Lung (tissue), 17 donors: ENCODE measurements at places on chromosomes 11 and 22.

DNA sequence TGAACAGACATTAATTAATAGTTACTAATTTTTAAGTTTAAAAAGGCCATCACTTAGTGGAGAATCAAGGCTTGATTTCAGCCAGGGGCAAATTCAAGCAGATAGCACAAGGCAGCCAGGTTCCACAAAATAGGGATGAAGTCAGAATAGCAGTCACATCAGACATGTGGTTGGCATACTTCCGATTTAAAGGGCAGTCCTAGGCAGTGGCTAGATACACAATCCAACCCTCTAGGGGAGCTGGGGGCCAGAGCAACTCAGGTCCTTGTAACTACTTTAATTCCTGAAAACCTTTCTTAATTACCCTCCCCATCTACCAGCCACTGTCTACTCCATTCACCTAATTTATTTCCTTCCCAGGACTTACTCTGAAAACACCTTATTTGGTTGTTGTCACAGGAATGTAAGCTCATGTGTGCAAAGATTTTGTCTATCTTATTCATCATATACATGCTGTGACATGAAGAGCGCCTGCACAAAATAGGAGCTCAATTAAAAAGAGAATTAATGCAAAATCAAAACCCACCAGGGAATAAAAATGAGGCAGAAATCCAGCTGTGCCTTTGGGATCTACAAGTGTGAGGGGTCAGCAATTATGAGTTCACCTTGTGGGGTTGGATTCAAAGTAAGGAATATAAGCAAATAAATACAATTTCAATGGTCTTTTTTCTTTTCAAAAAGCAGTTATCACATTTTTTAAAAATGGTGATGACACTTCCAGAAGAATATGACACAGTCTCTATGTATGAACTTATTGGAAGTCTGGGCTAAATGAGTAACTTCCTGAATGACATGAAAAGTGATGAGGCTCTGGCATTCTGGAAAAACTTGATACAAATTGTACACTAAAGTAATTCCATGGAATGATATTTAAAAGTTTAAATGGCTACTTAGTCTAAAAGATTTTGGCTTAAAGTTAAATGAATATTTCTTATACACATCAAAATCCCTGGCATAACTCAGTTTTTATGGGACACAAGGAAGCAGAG is 53.8 kb downstream of the COPB1 start:
- DNase-seq: no peak

GRCh38 chr11:132037956-132038355 is 667.5 kb downstream of the NTM start:
- DNase-seq: no peak

DNA sequence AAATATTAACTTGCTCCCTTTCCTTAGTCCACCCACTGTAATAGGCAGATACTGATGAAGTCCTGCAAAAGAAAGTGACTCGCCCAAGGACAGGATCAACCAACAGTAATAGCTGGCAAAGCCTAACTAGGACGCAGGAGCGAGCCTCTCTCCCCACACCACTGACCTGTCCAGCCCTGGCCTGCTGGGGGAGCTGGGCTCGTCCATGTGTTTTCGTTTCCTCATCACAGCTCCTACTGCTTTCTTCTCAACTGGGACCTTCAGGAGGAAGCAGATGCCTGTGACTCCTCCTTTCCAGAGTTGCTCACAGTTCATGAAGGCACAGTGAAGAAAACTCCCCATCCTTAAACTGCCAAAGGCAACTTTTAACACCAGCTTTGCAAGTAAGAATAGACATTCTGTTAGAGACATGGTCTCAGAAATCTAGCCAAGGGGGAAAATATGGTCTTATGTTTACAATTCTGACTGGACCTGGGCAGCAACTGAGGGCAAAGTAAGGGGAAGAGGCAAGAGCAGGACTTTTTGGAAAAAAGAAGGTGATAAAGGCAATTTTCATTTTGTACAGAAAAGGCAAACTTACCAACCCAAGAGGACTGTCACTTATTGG is 11.6 kb upstream of the GPHA2 start:
- no peak for DNase-seq

DNA sequence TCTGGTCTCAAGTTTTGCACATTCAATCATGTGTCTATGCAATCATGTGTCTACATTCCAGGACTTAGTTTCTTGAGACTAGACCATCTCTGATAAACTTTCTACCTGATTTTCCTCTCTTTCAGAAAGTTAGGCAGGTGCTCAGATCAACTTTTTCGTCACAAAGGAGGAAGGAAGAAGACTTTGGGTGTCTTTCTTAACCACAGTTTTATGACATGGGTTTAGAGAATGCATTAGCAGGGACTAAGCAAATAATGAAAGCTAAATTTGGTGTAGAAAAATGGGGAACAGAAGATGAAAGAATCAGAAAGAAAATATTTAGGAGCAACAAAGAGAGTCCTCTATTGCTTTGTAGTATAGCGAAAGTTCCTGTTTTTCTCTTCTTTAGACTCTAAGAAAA is 7.7 kb upstream of the GLYATL1B start:
- DNase-seq: no peak

DNA sequence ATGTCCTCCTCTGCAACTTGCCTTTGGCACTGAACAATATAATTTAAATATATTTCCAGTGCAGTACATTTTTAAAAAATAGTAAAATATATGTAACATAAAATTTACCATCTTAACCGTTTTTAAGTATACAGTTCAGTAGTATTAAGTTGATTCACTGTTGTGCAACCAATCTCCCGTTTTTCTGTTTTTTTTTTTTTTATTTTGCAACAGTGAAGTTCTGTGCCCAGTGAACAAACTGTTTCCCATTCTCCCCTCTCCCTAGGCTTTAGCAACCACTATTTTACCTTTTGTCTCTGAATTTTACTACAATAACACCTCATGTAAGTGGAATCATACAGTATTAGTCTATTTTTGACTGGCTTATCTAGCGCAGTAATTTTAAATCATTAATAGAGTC is 13.8 kb downstream of the PRRG4 start:
- DNase-seq: no peak

DNA sequence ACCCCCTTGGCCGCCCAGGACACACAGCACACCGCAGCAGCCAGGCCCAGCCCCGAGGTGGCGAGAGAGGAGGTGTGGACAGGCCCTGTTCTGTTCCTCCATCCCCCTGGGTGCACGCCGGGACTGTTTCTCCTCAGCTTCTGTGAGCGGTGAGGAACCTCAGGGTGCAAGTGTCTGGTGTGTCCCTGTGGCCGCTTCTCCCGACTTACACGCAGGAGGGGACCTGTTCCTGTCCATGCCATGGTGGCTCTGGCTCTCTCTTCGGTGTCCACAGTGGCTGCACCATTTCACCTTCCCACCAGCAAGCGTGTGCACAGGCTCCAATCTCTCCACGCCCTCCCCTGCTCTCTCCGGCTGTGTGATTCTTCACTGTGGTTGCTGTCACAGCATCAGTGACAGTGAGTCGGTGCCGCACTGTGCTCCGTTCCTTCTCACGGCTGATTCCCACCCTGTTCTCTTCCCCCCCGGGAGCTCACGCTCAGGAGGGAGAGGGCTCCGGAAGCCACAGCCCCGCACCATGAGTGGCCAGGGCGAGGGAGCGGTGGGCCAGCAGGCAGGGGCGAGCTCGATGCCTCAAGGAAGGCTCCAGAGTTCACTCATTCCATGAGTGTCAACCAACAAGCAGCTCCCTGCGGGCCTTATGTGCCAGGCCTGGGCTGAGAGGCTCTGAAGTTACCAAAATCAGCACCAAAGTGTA is 18.6 kb upstream of the WNT7B start:
- DNase-seq: no peak

DNA sequence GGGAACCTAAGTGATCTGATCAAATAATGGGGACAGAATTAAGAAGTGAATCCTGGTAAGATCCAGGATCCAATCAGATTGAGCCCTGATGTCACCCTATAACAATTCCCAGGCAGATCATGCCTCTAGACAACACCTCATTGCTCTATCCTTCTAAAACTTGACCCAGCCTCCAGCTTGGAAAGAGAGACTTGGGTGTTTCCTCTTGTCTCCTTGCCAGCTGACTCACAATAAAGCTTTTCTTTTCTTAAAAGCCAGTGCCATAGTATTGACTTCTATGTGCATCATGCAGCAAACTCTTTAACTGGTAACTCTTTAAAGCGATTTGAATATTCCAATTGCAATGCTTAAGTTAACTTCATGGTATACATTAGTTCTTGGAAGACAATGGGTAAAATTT is 109.6 kb upstream of the CHORDC1 start:
- DNase-seq: no peak

GRCh38 chr11:132244846-132245245 is 874.4 kb downstream of the NTM start:
- no peak for DNase-seq

- DNase-seq: peak; percentile 3
These were observed 1069.6 kb downstream of the BRD1 start for GRCh38 chr22:48757985-48758561.

GRCh38 chr11:37450613-37451012 is 852.6 kb upstream of the RAG2 start:
- no peak for DNase-seq

- no peak for DNase-seq
These were observed 23.3 kb downstream of the SAMM50 start for GRCh38 chr22:43978558-43978957.

- DNase-seq: no peak
These were observed 915.9 kb downstream of the KCNA4 start for GRCh38 chr11:29100967-29101366.

DNA sequence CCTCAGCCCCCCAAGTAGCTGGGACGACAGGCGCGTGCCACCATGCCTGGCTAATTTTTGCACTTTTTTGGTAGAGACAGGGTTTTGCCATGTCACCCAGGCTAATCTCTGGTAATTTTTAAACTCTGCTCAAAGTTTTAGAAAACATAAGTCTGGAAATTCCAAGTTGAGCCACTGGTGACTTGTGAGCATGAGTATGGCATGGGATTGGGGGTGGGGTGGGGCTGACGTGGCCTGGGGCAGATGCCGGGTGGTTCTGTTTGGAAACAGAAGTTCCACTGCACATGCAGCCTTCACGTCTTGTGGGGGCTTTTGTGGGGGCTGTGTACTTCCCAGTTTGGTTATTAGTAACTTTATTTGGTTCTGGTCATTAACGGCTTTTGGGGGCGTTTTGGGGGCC is 67.3 kb downstream of the PTPRJ start:
- no peak for DNase-seq

DNA sequence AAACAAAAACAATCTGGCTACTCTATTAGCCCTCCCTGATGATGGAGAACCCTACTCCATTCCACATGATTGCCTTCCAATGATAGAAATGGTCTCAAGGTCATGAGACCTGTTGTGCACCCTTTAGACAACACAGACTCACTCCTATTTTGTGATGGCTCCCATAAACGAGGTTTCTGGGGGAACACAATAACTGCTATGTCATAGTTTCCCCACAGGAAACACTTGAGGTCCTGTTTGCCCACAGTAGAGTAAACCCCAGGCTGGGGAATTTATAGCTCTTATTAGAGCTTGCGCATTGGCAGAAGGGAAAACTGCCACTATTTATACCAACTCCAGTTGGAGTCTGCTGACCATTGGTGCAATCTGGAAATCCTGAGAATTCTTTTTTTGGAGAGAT is 28.7 kb downstream of the MIF start:
- no peak for DNase-seq

- peak; percentile 50 for DNase-seq
These were observed 57.6 kb downstream of the KCNJ4 start for GRCh38 chr22:38397189-38398085.

DNA sequence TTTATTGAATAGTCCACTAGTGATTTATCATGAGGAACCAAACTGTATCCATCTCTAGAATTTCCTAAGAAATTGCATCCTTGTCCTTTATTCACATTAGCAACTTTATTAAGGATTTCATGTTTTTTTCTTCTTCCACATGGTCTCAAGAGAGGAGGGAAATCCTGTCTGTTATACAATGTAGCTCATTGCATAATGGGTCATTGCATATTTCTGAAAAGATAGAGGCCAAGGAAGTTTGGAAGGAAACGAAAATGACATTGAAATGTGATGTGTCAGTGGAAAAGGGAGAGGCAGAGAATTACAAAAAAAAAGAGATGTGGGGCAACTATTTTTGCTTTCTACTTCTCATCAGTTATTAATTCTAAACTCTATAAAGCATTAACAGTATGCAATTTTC is 353.1 kb downstream of the METTL15 start:
- no peak for DNase-seq

- peak; percentile 48 for DNase-seq
These were observed 106.1 kb upstream of the CLMP start for GRCh38 chr11:123301013-123301591.

DNA sequence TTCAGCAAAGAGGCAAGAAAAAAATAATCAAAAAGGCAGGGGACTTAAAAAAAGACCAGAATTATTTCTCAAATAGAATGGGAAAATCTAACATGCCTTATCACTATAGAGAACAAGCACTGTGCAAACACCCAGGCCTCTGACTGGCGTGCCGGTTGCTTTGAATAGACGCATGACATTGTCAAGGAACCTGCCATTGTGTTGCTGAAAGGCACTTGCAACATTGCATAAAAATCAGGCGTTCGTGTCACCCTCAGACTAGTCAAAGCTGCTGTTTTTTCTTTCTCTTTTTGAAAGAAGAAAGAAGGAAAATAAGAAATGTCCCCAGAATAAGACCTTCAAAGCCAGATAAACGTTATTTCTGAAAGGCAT is 549.3 kb upstream of the CADM1 start:
- DNase-seq: peak; percentile 24

DNA sequence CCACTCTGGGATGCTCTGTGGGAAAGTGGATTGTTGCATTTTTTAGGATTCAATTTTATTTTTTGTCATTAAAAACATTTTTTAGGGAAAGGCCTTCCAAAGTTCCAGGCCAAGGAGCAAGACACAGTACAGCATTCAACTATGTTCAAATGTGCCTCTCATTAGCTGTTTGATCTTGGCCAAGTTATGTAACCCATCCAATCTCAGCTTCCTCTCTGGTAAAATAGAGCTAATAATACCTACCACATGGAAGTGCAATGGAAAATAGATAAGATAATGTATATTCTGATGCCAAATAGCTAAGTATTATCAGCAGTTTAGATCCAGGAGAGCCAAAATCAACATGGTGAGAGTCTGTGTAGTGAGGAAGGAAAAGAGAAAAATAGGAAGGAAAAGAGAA is 220.3 kb upstream of the SESN3 start:
- DNase-seq: peak; percentile 52

DNA sequence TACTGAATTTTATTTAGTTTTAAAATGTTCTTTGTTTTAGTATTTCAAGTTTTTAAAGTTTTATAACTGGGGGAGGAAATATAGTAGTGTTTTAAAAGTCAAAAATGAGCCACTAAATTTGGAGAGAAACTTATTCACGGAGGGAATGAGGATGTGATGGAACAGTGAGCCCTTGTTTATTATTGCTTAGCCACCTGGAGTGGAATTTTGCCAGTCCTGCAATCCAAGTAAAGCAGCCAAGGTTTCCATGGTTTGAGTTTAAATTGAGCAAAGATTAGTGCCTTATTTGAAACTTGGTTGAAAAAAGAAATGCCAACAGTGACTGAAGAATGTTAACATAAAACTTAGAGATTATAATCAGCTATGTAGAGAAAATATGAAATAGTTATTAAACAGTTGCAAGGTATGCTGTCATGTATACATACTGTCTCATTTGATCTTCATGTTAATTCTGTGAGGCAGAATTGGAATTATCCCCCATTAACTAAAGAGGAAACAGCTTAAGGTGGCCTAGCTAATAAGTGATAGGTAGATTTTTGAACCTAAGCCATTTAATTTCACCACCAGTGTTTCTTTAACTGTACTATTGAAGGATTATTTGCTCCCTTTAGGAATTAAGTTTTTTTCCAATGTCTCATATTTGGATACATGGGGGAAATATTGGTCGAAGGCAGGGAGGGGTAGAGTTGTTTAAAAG is 36.4 kb downstream of the SWAP70 start:
- peak; percentile 38 for DNase-seq
